ENCODE measurements at places on chromosomes 7 and 10.
A peak's percentile ranks its signal among the peaks of the same experiment; 100 is the strongest.

DNA sequence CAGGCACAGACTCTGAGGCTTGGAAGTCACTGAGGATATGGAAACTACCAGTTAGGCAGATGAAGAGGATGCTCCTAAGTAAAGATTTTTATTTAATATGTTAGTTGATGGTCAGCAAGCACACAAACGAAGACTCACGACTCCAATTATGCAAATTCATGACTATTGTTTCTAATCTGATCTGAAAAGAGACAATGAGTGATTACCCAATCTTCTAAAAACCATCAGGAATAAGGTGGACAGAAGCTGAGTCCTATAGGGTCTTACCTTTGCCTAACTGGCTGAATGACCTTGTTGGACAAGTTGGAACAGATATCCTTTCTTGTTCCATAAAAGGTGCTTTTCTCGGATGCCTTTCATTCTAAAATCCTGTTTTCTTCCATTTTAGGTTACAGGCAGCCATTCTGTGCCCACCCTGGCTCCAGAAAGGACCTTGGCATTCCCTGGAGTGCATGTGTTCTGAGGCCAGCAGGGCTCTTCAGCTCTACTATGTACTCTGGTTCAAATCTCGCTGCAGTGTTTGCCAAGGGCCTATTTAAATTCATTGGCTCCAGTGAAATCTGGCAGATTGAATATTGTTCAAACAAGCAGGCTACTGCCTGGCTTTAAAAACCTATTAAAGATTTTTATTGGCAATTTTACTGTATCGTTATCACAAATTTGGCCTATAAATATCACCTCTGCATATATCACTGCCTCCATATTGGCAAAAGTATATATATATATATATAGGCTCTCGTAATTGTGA is 77.5 kb downstream of the SLC25A13 start:
- DNase-seq: no peak

GRCh38 chr7:87234949-87235348 is 15.4 kb upstream of the TMEM243 start:
- no peak for DNase-seq

DNA sequence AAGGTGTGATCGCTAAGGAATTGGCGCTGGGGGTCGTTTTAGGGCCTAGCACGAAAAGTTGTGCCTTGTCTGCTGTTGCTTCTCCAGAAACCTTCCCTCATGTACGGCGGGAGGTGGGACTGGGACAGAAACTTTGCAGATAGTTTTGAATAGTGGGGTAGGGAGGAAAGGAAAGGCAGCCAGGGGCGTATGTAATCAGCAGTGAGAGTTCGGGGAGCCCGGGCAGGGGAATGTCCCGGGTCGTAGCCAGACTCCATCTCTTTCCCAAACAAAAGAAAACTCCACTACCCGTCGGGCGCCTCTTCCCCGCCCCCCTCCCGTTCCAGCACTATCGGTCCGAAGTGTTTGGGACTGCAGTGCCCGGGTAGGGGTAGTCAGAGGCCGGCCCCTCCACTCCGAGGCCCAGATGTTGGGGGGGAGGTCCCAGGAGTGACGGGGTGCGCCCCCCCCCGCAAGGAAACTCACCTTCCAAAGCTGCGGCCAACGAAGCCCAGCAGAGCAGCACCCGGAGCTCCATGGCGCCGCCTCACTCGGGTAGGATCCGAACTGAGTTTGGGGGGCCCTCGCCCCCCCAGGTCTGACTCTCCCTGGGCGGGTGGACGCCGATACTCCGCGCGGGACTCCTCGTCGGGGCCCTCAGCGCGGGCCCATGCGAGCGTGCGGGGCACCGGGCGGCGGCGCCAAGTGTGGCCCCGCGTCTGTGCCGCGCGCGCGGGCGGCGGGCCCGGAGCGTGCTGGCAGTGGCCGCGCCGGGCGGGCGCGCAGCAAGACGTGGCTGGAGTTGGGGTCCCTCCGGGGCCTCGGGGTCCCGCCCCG is 601 bp downstream of the EPHB4 start:
- DNase-seq: no peak

- DNase-seq: no peak
These were observed 290.8 kb downstream of the DNAJB6 start for GRCh38 chr7:157627646-157628045.

DNA sequence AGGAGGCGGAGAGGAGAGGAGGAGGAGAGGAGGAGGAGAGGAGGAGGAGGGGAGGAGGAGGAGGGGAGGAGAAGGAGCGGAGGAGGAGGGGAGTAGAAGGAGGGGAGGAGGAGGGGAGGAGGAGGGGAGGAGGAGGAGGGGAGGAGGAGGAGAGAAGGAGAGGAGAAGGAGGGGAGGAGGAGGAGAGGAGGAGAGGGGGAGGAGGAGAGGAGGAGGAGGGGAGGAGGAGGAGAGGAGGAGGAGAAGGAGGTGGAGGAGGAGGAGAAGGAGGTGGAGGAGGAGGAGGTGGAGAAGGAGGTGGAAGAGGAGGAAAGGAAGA is 15.5 kb upstream of the CRCP start:
- no peak for DNase-seq

- DNase-seq: no peak
These were observed 26.4 kb upstream of the CCL24 start for GRCh38 chr7:75840029-75840428.

GRCh38 chr7:96388166-96388565 is 66.3 kb upstream of the SLC25A13 start:
- no peak for DNase-seq

GRCh38 chr7:135768467-135768866 is 19.9 kb upstream of the FAM180A start:
- DNase-seq: no peak

GRCh38 chr7:101733713-101734475 is 83.5 kb upstream of the CUX1 start:
- no peak for DNase-seq

GRCh38 chr10:79047875-79048638 is 20.7 kb upstream of the ZMIZ1 start:
- DNase-seq: no peak

DNA sequence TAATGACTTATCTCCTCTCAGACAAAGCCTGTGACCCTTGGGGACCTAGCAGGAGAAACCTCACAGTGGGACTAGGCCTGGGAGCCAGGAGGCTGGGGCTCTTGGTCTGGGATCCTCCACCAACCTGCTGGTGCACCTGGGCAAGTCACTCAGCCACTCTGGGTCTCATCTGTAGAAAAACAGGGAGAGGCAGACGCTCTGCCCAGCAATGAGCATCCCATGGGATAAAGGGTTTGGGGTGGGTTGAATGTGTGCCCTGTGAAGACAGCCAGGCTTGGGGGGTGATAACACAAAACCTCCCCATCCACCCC is 81.6 kb downstream of the ZMIZ1 start:
- DNase-seq: no peak

GRCh38 chr10:114278140-114278883 is 39.3 kb downstream of the VWA2 start:
- DNase-seq: no peak

- DNase-seq: peak; percentile 21
These were observed at the start of gene GTF2I for GRCh38 chr7:74657692-74658177. TSS of gene GTF2I (plus strand) at chr7:74657718. CDS start at chr7:74689129, 31,411 bp downstream.

GRCh38 chr10:123474700-123475099 is 191.5 kb upstream of the GPR26 start:
- DNase-seq: no peak

- DNase-seq: no peak
These were observed 69.4 kb upstream of the PDLIM1 start for GRCh38 chr10:95360122-95360714.

- DNase-seq: no peak
These were observed 75.0 kb upstream of the SEM1 start for GRCh38 chr7:96784597-96784996.

- DNase-seq: no peak
These were observed 271.1 kb downstream of the PLXDC2 start for GRCh38 chr10:20087353-20087752.

DNA sequence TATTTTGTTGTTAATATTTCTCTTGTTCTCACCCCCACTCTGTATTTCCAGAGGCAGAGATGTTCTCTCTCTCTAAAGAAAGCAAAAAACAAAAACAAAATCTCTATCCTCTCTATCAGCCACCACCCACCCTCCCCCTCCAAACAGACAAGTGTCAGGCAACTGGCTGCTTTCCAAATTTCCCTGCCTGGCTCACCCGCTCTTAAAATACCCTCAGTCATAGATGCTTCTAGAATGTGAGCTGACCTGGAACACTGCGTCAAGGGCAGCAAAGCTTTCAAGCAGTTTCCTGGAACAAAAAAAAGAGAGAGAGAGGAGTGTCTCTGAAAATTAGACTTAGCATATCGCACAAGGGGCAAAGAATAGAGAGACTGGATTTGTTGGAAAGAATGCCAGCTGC is 341.0 kb upstream of the ZMIZ1 start:
- no peak for DNase-seq

- DNase-seq: no peak
These were observed 18.6 kb downstream of the MICALL2 start for GRCh38 chr7:1440620-1441019.

GRCh38 chr7:11833431-11833830 is 1.4 kb upstream of the THSD7A start:
- DNase-seq: no peak

- no peak for DNase-seq
These were observed 98.3 kb upstream of the CTBP2 start for GRCh38 chr10:125258676-125259075.

- no peak for DNase-seq
These were observed 132.3 kb upstream of the MKI67 start for GRCh38 chr10:128258421-128258976.

DNA sequence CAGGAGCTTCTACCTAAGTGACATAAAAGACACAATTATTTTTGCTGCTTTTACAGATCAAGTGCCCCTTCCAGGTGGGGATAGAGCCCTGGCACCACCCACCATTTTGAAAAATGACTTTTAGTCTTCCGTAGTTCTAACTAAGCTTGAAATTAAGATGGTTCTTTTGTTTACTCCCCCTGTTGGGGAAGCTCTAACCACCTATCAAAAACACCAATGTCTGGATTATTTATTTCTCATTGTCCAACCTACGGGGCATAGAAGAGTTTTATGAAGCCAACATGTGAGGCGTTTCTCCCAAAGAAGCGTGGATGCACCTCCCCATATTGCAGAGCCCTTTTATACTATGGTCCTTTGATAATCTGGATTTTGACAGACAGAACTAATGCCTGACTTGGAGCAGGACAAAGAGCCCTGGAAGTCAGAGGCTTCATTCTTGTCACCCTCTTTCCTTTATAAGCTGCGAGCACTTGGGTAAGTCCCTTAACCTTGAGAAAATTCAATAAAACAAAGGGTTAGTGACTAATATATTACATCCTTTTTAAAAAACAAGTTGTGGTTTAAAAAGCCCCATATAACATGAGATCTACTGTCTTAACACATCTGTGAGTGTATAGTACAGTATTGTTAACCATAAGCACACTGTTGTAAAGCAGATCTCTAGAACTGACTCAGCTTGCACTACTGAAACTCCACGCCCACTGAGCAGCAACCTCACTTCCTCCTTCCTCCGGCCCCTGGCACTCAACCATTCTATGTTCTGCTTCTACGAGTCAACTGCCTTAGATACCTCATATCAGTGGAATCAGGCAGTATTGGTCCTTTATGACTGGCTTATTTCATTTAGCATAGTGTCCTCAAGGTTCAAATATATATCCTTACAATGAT is 67.5 kb downstream of the ATXN7L1 start:
- peak; percentile 44 for DNase-seq

- DNase-seq: no peak
These were observed 139.8 kb downstream of the CUBN start for GRCh38 chr10:16989826-16990293.

Measured in stimulated activated CD8-positive, alpha-beta memory T cell treated with anti-CD3 and anti-CD28 coated beads, Interleukin-7, amount 100 ng/mL, for 1 hour (primary cell).